Skeletal muscle tissue (tissue), 5 donors: ENCODE measurements at places on chromosomes 7 and 10. TPM values are rescaled to one million over a fixed set of nuclear protein-coding genes. Genes with fewer than 3 reads are reported as not detected.

CYP26C1 gene
- total RNA-seq, result not detected

PDZD7 gene
- total RNA-seq, result 1.0 TPM

GJD4 gene
- 2.1 TPM for total RNA-seq

RBP4 gene
- total RNA-seq, result 12.5 TPM

KIN gene
- 8.4 TPM for total RNA-seq

SPDYE8 gene
- not detected for total RNA-seq

ADCY1 gene
- total RNA-seq, result 9.9 TPM

PRXL2A gene
- total RNA-seq, result 19.3 TPM

DLG5 gene
- total RNA-seq, result 14.1 TPM

MYOF gene
- total RNA-seq, result 45.4 TPM

ADAM12 gene
- 13.0 TPM for total RNA-seq

KLHDC10 gene
- 49.1 TPM for total RNA-seq

CYP2W1 gene
- total RNA-seq, result not detected

GLI3 gene
- 13.6 TPM for total RNA-seq

SCIN gene
- total RNA-seq, result 1.0 TPM

ZNF503 gene
- total RNA-seq, result 3.7 TPM

EBLN1 gene
- total RNA-seq, result under 0.01 TPM

FOXP2 gene
- 10.4 TPM for total RNA-seq

RHOBTB1 gene
- 29.2 TPM for total RNA-seq
